ENCODE measurements at places on chromosomes 5 and 9. TPM values are rescaled to one million over a fixed set of nuclear protein-coding genes. Genes with fewer than 3 reads are reported as not detected.

GRCh38 chr9:93576258-93577077, at the start of gene PHF2:
Gene PHF2, plus strand, starts transcription at chr9:93576584. Its CDS starts 190 bp downstream, at chr9:93576774.
- no peak for DNase-seq

The FAM221B gene
- total RNA-seq: not detected

DNA sequence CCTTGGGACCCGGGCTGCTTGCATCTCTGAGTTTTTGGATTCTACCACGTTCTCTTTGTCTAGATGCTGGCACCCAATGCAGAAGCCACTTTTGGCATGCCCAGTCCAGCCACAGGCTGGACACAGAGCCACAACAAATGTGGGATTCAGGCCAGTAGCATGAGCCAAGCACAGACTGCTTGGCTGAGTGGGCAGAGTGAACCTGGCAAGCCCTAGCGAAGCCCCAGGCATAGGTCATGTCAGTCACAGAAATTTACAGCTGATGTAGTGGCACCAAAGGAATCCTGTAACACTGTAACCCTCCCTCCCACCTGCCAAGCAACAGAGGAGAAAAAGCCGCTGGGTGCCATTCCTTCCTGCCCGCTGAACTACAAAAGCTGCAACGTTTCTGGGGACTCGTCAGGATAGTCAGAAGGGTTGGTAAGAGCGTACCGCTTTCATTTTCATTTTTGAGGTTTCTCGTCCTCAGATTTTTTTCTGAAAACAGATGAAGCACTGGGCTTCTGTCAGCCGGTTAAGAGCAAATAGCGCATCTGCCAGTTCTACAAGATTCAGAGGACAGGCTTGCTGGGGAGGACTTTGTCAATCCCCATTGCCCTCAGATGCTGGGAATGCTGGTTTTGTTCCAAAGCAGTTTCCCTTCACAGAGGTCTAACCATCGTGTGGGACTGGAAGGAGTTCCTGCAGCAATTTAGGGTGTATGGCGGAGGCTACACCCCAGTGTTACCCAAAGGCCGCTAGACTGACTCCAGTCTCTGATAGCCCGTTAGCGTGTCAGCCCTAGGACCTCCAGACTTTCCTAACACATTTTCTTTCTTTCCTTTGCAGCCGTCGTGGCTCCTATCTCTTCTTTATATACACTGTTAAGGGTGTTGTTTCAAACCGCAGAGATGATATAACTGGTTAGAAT, 399.0 kb downstream of the HTR1A start:
- DNase-seq: no peak

The KIF20A gene
- 5.2 TPM for total RNA-seq

GRCh38 chr9:74498621-74499095, 1.5 kb downstream of the RORB start:
- peak; percentile 81 for DNase-seq

The SOHLH1 gene
- not detected for total RNA-seq

DNA sequence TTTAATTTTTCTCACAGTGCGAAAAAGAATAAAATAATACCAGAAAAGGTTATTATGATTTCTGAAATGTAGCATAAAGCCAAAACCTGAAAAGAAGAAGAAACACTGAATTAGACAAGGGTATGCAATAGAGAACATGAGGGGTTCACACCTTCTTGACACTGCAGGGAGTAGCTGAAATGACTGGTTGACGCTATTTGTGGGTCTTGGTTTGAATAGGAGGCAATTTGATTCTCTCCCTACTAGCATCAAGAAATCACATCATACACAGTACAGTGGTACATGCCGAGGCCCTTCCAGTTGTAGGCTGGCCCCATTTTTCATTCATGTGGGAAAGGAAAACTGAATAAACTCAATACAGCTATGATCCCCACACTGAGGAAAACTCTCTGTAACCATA, 68.6 kb downstream of the NR3C1 start:
- no peak for DNase-seq

- no peak for DNase-seq
These were observed 195.0 kb upstream of the TBC1D2 start for GRCh38 chr9:98450496-98450895.

DNA sequence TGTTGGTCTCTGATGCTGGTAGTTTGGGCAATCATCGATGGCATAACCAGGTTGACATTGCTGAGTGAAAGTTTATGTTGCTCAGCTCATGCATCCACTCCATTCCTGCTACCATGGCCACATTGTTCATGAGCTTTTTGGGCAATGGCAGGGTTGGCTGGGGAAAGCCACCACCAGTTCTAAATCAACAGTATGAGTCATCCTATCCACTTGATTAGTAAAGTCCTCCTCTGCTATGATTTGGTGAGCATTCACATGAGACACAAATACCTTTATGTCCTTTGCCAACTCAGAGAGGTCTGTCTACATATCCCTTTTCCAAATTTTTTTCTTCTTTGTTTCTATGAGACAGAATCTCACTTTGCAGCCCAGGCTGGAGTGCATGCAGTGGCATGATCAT, 129.7 kb upstream of the FBN2 start:
- no peak for DNase-seq

The IL17B gene
- total RNA-seq: 1.1 TPM

- no peak for DNase-seq
These were observed at the start of gene LIX1 for GRCh38 chr5:97142521-97143254. Gene LIX1, minus strand, starts transcription at chr5:97142611. Its CDS starts 35 bp downstream, at chr5:97142576.

The APBB3 gene
- total RNA-seq: 39.0 TPM

The GFI1B gene
- not detected for total RNA-seq

The PCDH1 gene
- total RNA-seq: 10.9 TPM

GRCh38 chr5:94174748-94175411, 433.5 kb upstream of the POU5F2 start:
- DNase-seq: no peak

DNA sequence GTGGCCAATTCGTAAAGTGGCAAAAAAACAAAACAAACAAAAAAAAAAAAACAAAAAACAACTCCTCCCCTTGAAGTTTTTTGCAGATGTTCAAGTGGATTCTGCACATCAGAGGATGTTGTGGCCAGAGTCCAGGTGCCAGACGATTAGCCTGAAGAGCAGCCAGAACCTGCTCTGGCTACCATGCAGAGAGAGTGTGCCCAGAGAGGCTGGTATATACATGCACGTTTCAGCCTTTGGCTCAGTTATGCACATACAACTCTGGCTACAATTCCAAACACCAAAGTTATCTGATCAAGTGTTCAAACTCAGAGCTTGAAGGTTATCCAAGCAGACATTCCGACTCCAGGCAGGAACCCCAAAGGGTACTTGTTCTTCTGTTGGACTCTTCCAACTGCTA, 34.7 kb downstream of the GGTA1 start:
- DNase-seq: no peak

GRCh38 chr5:72179028-72179815, 71.9 kb downstream of the MAP1B start:
- peak; percentile 96 for DNase-seq

GRCh38 chr9:121013911-121014310, 36.2 kb downstream of the C5 start:
- no peak for DNase-seq

The CARTPT gene
- not detected for total RNA-seq

- no peak for DNase-seq
These were observed 507 bp upstream of the DPH7 start for GRCh38 chr9:137579259-137579604.

The CANX gene
- 695 TPM for total RNA-seq

- no peak for DNase-seq
These were observed 75.8 kb upstream of the IER5L start for GRCh38 chr9:129253803-129254381.

- no peak for DNase-seq
These were observed 28.2 kb downstream of the COL15A1 start for GRCh38 chr9:98971915-98972223.

DNA sequence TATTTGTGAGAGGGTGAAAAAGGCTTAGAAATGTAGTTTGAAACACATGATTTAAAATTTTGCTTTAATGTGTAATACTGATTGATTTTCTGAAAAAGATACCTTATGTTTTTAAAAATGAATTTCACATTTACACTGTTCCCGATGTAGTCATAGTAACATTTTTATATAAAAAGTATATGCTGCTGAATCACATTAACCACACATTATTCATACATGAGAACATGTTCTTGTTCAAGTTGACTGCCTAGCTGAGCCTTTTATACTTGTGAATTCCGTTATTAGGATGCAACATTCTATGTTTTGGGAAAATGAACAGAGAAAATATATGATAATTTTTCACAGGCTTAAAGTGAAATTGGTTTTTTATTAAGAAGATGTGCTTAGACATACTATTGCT, 461.1 kb upstream of the NUDT12 start:
- DNase-seq: no peak

The CRAT gene
- 43.9 TPM for total RNA-seq

The ZFP37 gene
- total RNA-seq: 3.6 TPM

The NIPAL4 gene
- total RNA-seq: 0.87 TPM

- no peak for DNase-seq
These were observed 78.6 kb downstream of the SERINC5 start for GRCh38 chr5:80177236-80177635.

- no peak for DNase-seq
These were observed 443.3 kb downstream of the DNAH5 start for GRCh38 chr5:13501176-13501575.
